DND-41 (cell line): ENCODE measurements at places on chromosomes 5 and 9.

DNA sequence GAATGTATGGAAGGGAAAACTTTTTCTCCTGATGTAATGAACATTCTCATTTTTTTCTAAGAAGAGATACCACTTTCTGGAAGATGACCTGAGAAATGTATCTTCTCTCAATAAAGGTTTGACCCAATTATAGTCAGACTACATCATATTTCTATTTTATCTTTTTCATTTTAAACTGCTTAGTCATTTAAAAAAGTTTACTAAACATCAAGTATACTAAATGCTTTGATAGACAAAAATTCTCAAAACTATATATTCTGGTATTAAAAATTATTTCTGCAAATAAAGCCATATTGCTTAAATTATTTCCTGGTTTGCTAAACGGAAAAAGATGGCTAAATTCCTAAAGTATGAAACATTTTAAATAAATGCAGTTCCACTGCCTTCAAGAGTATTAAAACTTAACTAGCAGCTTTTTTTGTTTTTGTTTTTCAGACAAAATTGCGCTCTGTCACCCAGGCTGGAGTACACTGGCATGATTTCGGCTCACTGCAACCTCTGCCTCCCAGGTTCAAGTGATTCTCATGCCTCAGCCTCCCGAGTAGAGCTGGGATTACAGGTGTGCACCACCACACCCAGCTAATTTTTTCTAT lies 37.1 kb downstream of the FBXW11 start:
- no peak for DNase-seq

- DNase-seq = no peak
These were observed 41.9 kb downstream of the WDR36 start for GRCh38 chr5:111134087-111134486.

GRCh38 chr5:12799165-12799564 lies 894.9 kb upstream of the CTNND2 start:
- no peak for DNase-seq

- no peak for DNase-seq
These were observed 23.1 kb downstream of the CENPK start for GRCh38 chr5:65539827-65540226.
